ENCODE measurements at places on chromosomes 7 and 10.

DNA sequence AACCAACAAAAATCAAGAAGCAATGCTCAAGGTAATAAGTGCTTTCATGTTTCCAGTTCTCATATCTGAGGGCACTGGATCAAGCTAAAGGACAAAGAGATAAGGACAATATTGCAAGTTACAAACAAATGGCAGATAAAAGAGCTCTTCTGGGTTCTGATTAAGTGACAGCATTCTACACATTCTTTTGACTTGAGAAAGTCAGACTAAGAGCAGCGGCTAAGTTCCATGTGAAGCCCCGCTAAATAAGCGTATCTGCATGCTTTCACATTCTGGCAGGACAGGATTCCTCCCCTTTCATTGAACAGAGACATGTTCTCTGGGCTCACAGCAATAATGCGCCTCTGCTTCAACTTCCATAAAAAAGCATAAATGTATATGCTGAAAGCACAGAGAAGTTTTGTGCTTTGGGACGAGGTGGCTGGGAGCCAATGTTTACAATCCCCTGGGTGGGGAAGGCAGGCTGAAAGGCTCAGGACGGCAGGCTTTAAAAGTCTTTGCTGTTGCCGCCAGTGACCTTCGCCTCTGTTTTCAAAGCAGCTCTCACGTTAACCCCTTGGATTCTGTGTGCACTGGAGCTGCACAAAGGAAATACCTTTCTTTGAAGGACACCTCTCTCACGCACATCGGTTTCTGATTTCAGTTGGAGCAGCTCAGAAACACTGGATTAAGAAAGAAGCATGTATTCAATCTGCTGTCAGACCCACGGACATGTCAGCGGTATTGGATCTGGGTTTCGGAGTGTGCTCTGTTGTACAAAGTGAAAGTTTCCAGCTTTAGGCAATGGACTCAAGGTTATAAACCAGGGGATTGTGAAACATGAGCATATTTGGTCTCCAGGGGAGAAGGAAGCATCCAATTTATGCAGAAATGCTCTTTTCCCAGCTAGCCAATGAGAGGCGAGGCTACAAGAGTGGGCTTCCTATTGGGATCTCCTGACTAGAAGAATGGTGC lies 105.4 kb upstream of the FAM133B start:
- peak; percentile 61 for DNase-seq

- DNase-seq: no peak
These were observed 474 bp downstream of the ORC5 start for GRCh38 chr7:104207348-104207730.

- DNase-seq: no peak
These were observed 40.4 kb downstream of the AFAP1L2 start for GRCh38 chr10:114363745-114364454.

DNA sequence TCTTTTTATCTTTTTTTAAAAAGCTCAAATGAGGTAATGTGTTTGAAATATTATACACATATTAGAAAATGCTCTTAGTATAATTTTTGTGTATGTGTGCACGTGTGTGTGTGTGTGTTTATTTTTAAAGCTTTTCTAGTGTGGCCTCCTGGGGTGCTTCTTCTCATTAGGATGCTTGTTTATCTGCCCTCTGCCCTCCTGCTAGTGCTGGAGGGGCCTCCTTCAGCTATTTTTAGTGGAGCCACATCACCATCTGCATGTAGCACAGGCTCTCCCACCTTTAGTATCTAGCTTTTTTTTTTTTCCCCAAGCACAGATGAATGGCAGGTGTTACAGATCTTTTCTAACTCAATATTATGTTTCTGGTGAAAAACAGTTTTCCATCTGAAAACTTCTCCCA lies 155.7 kb upstream of the TMEM229A start:
- peak; percentile 12 for DNase-seq

GRCh38 chr10:111081595-111081994 lies 4.8 kb downstream of the ADRA2A start:
- DNase-seq: no peak

DNA sequence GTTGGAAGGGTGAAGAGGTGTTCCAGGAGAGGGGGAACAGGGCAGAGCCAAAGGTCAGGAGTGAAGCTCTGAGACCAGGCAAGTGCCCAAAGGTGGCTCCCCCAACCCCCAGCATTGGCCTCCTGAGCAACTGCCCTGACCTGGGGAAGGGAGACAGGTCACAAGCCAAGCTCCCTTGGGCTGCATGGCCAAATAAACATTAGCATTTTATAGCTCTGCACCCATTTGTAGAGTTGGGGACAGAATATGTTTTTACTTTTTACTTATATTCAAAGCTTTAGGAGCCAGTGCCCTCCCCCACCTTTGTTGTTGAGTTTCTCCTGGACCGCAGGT lies 4.0 kb downstream of the UNC5B start:
- no peak for DNase-seq

GRCh38 chr10:101131962-101132635 lies 999 bp downstream of the TLX1 start:
- no peak for DNase-seq

- no peak for DNase-seq
These were observed 215.1 kb upstream of the FRMD4A start for GRCh38 chr10:14545827-14546226.

DNA sequence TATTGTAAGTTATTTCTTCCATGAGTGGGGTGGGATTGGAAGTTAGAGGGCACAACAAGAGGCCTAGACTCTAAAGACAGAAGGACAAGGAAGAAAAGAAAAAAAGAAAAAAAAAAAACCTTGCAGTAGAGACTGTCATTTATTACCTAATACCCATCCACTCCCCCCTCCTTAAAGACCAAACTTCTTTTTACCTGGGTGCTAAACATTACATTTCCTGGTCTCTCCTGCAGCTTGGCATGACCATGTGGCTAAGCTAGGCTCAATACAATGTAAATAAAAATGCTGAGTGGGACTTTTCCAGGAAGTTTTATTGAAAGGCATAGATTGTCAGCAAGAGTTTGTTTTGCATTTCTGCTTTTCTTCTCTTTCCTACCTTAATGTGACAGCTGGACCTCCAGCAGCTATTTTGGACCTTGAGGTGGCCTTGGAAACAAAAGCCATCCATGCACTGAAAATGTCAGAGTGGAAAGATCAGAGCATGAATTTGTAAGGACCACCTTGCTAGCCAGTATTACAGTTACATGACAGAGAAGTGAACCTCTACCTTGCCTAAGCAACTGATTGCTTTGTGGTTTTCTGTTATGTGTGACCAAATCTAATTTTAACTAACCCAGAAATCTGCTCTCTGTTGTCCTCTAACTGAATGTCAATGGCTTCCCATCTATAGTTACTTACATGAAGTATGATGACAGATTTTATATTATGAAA lies 81.3 kb upstream of the SFMBT2 start:
- DNase-seq: no peak

GRCh38 chr7:41943094-41943577 lies 240.2 kb upstream of the INHBA start:
- peak; percentile 79 for DNase-seq

DNA sequence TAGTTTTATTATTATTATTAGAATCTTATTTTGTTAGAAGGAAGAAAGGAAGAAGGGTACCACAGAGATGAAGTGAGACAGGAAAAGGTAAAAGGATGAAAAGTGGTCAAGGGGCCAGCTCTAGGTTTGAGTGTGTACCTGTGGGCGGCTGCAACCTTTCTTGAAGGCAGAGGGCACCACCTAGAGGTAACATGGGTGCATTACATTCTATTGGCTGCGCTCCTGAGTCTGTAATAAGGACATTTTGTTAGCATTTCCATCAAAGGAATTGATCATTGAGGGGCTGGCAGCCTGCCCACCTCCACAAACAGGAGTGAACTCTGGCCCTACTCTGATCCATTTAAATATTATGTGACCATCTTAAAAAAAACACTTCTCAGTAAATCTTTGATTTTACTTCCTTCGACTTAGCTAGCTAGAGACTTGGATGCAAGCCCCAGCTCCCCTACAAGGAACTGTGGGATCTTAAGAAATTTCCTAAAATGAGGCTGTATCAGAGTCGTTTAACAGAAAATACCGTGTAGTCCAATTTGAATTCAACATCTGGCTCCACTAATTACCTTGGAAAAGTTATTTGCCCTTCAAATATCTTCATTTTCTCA lies 610.4 kb downstream of the IPMK start:
- DNase-seq: peak; percentile 78

DNA sequence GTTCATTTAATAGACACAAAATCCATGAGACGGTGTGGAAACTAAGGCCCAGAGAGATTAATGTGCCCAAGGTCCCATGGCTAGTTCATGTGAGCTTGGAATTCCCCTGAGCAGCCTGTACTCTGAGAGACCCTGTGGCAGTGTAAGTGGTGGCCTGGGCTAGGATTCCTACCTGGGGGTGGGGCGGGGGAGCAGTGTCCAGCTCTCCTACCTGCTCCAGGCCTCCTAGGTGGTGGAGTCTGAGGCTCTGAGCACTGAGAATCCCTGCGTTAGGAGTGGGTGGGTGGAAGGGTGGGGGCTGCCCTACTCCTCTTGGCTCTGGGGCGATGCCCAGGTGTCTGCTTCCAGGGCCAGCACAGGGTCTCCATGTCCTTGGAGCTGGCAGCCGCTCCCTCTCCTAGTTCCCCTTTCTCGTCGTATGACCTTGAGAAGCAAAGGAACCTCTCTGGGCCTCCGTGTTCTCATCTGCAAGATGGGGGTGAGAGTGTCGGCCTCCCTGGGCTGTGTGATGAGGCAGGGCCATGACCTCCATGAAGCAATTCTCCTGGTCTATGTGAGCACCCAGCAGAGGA lies 2.5 kb downstream of the SNCG start:
- no peak for DNase-seq

DNA sequence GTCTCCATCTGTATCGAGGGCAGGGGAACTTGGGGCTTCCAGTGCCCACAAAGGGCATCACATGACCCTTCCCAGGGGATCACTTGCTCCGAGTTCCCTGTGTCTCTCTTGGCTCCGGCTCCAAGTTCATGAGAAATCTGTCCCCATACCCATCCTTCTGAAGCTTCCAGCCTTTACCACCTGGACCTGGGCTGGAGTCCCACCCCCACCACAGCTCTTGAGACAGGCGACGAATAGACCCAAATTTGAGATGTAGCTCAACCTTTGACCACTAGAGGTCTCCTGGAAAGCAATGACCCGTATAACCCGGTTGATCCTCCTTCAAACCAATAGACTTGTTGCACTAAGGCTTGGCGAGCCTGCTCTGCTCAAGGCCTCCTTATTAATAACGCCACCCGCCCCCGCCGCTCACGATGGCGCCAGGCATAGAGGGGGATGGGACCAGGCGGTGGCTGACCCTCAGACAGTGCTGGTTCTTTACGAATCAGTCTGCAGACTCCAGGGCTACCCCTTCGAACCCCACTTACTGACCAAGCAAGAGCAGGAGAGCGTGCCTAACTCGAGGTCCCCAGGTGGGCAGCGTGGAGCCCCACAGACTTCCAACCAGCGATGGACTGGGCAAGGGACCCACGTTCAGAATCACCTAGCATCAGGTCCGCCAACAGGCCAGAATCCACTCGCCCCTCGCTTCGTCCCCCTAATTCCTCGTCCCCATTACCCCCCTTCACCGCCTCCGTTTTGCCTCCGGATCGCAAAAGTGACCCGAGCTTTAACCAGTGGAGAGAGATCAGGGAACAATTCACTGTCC lies 4.4 kb upstream of the ARID5B start:
- peak; percentile 87 for DNase-seq

DNA sequence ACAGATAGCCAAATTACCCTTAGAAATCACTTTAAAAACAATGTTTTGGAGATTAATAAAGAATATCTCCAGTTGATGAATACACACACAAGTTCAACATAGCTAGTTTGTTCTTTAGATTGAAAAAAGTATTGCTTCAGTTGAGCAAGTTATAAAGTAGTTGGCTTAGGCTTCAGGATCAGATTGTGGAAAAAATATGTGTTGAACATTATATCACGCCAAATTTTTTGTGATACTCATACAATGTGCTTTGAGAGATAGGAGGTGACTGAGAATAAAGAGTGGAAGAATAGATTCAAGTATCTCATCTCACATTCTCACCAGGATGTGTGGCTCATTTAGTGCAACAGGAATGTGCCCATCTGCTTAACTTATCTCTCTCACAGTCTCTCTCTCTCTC lies 553.3 kb downstream of the HTR7 start:
- DNase-seq: no peak

GRCh38 chr10:93595378-93596161 lies 5.5 kb downstream of the RBP4 start:
- DNase-seq: no peak

DNA sequence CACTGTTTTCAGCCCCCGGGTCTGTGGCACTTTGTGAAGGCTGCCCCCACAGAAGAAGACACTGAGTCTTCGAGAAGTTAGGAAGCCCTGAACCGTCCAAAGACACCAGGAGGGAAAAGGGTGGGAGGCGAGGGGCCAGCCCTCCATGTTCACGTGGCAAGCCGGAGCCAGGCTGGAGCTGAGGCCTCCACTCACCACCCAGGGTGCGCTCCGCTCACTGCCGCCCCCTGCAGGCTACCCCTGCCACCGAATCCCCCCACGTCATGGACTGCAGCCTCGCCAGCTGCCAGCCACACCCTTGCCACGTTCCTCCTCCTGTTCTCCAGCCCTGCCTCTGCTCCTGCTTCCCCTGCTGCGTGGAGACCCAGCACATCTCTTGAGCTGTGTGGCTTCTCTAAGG lies 59.0 kb upstream of the EN2 start:
- peak; percentile 58 for DNase-seq

DNA sequence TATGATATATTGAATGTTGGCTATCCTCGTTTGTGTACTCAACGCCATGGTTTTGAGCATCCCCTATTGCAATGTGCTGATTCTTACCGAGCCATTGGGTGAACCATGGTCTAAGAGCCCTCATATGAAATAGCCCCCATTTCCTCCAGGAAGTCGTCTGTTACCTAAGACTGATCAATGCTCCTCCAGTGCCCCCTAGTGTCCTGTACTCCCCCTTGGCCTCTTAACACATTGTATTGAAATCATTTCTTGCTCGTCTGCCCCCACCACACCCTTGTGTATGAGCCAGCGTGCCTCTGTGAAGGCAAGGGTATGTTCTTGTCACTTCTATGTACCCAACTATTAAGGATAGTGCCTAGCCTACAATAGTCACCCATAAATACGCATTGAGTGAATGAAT lies 11.2 kb upstream of the SLC35B4 start:
- peak; percentile 65 for DNase-seq
